SJCRH30 (cell line): ENCODE measurements at places on chromosomes 16 and 17.
A peak's percentile ranks its signal among the peaks of the same experiment; 100 is the strongest.

DNA sequence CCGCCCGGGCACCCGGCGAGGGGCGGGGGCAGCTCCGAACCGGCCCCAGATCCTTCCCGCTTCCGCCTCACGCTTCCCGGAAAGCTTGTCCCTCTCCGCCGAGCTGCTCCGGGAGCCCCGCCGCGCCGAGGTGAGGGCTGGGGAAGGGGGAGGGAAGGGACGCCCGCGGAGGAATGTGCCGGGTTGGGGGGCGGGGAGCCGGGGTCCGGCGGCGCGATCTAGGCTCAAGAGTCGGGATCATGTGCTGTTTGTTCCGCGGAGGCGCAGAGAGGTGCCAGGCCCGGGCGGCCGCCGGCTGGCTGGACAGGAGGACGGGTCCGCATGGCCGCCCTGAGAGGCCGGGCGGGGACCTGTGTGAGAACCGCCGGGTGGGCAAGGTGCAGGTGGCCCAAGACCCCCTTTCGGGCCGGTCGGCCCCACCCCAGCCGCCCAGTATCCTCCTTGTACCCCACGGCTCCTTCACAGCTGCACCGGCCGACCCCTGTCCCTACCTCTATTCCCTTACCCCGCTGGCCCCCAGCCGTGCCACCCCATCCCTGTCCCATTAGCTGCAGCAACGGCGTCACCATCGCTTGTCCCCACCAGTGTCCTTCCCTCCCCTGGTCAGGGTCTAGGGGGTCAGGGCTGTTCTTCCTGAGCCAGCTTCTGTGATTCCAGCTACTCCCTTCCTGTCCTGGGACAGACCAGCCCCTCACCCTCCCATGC, 429 bp downstream of the KIF1C start:
- no peak for DNase-seq

DNA sequence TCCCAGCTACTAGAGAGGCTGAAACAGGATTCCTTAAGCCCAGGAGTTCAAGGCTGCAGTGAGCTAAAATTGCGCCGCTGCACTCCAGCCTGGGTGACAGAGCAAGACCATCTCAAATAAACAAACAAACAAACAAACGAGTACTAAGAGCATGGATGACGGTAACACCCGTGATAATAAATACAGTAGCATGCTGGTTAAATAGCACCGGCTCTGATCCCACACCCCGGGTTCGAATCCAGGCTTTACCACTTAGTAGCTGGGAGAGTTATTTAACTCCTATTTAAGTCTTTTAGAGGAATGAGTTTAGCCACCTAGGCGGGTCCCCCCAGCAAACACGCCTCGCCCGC, 301 bp upstream of the METTL22 start:
- no peak for DNase-seq

GRCh38 chr16:57145046-57146021, 40.5 kb downstream of the PSME3IP1 start:
- DNase-seq, result no peak

GRCh38 chr17:6510321-6510977, 45.9 kb downstream of the PITPNM3 start:
- no peak for DNase-seq

DNA sequence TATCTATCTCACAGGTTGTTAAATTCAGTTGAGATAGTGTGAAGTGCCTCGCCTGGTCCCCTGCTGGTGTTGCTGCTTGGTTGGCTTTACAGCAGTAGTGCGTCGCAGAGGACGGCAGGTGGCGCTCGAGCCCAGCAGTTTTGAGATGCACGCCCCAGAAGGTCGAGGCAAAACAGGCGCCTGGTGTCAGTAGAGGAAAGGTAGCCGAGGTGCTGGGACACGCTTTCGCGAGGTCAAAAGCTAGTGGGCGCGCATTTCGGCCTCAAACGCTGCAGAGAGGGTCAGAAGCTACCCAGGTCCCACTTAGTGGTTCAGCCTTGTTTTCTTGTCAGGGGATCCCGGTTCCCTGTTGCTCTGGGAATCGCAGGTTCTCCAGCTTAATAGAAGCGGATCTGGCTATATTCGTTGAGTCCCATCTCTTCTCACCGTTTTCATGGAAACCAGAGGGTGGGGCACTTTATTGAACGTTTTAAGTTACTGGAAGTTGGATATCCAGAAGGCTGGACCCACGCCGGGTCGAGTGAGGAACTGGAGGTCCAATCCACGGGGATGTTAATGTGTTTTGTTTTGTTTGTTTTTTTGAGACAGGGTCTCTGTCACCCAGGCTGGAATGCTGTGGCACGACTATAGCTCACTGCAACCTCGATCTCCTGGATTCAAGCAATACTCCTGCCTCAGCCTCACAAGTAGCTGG, 10.3 kb upstream of the ZFP90 start:
- DNase-seq, result peak; percentile 68

DNA sequence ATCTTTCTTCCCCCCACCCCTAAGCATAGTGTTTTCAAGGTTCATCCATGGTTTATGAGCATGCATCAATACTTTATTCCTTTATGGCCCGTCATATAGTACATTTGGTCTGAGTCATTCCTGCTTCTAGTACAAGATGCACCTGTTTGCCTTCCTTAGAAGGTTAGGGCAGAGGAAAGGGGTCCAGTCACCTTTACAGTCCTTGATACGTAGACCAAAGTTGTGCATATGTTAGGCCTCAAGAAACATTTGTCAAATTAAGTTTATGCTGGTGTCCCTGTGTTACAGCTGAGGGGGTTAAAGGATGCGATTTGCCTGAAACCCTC, 1.4 kb downstream of the CYB5D2 start:
- DNase-seq, result no peak

DNA sequence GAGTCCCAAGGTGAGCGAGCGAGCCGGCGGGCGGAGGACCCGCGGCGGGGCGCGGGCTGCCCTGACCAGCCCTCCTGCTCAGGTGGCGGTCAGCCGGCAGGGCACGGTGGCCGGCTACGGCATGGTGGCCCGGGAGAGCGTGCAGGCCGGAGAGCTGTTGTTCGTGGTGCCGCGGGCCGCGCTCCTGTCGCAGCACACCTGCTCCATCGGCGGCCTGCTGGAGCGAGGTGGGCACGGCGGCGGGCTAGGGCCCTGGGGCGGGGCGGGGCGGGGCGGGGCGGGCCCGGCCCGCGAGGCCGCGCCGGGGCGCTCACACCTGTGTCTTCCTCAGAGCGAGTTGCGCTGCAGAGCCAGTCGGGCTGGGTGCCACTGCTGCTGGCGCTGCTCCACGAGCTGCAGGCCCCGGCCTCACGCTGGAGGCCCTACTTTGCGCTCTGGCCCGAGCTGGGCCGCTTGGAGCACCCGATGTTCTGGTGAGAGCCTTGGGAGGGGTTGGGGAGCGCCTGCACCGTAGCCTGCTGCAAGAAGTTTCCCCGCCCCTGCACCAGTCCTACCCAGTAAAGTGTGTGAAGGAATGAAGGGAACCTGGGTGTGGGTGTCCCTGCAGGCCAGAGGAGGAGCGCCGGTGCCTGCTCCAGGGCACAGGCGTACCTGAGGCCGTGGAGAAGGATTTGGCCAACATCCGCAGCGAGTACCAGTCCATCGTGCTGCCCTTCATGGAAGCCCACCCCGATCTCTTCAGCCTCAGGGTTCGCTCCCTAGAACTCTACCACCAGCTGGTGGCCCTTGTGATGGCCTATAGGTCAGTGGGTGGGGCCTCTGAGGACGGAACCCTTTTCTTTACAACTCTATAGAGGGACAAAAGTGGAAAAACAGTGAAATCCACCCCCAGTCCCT, 802 bp downstream of the SETD6 start:
- DNase-seq, result no peak

- peak; percentile 17 for DNase-seq
These were observed 22.1 kb downstream of the CEP112 start for GRCh38 chr17:66169839-66170238.

GRCh38 chr16:86064431-86065250, 165.7 kb downstream of the IRF8 start:
- no peak for DNase-seq

GRCh38 chr17:50598487-50598886, 36.2 kb upstream of the ABCC3 start:
- no peak for DNase-seq

GRCh38 chr17:44940768-44941167, 6.8 kb downstream of the KIF18B start:
- no peak for DNase-seq

GRCh38 chr17:49216953-49217650, 6.6 kb downstream of the ABI3 start:
- DNase-seq, result no peak

DNA sequence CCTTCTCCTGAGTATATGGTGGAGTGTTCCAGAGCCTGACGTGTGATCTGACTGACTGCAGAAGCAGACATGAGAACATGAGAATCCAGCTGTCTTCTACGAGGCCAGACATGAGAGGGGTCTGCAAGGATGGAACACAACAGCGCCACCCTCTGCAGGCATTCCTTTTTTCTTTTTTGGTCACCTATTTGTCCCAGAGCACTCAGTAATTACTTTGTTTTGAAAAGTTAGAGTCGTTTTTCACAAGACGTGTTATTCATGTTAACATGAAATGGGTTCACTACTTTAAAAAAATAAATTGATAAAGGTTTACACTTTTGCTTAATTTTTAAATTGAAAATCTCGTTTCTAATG, 43.8 kb upstream of the ATP2A3 start:
- DNase-seq, result no peak

DNA sequence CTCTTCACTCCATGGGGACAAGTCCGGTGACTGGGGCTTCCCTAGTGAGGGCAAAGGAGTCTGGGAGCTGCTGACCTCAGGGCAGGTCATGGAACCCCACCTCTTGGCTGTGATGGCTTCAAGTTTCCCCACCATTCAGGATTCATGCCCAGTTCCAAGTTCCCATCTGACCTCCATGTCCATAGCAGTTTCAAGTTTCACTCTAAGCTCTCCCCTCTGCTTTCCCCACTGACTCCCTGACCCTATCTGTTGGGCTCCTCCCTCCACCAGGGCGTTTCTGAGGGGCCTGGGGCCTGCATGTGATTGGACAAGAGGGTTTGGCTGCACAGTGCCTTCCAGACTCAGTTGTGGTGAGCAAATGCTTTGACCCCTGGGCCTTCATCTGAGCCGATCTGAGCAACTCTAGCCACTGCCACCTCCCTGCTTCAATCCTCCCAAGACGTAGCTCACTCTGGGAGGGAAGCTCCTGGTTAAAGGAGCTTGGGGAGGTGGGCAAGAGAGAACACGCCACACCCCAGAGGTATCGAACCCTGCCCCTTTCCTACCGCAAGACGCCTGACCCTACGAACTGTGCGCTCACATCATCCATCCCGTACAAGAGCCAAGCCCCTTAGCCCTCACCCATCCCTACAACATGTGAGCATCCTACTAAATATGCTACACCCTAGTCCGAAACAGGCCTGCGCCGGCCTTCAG, 8.3 kb downstream of the ZNF629 start:
- DNase-seq, result peak; percentile 58

DNA sequence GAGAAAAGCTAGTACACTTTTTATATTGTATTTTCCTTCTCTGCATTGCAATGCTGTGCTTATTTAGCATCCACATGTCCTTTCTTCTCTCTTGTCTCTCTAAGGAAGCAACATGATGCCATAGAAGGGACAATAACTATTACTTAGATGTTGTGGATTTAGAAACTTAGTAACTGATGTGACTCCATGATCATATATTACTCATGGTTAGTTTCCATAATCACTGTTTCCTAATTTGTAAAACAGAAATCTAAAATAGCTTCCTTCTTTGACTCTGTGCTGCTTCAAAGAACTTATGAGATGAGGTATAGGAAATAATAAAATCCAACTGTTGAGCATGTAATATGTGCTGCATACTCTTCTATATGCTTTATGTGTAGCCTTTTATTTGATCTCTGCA, 6.6 kb upstream of the ABCA5 start:
- DNase-seq, result no peak

GRCh38 chr16:63578791-63579190, 1542.6 kb upstream of the CDH8 start:
- DNase-seq, result no peak

- DNase-seq, result no peak
These were observed 5.9 kb downstream of the MLLT6 start for GRCh38 chr17:38710985-38711384.

GRCh38 chr16:73317321-73317857, 269.5 kb upstream of the ZFHX3 start:
- DNase-seq, result no peak

GRCh38 chr17:75601057-75601987, 13.7 kb downstream of the MYO15B start:
- DNase-seq, result peak; percentile 80

DNA sequence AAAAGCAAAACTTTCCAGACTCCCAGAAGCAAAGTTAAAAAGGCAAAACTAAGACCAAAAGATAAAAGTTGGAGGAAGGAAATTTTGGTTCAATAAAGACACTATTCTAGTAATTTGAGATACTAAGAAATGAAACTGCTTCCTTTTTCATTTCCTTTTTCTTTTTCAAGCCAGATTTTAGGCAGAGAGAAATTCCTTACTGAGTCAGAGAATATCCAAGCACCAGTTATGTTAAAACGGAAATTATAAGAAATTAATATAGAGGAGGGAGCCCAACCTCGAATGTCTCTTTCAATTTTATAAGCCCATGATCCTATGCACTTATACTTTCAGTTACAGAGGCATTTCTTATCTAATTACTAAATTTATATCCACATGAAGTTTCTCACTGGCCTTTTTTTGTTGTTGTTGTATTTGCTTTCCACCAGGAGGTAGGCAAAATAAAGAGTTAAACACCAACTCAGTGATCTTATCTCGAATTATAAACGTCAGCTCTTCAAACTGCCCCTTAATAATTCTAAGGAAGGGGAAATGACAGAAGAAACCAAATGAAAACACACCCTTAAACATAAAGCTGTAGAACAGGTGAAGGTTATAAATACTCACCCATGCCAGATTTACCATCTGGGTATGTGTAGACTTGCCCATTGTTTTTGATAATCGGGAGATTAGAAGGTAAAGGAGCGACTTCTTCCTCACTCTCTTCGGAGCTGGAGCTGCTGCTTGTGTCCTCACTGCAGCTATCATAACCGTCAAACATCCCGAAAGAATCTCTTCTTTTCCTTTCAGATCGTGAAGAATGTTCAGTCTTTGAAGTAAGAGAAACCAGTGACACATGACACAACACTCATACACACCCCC, 35.2 kb downstream of the MBTD1 start:
- DNase-seq, result no peak

- DNase-seq, result no peak
These were observed 5.5 kb downstream of the CREBBP start for GRCh38 chr16:3874794-3875692.

DNA sequence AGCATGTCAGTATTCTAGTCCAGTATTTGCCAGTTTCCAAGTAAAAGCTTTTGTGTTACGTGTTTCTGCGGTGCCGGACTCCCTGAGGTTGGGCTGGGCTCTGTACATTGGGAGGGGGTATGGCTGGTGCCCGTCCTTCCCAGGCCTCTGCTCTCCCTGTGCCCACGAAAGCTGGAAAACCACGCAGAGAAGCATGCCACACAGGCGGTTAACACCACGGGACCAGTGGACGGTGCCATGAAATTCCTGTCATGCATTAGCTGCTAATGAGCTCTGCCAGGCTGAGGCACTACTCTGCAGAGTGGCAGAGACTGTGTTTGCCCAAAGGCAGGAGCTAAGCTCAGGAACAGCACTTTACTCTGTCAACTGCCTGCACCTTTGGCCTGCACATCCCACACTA, 8.1 kb downstream of the SMIM5 start:
- DNase-seq, result no peak

GRCh38 chr16:35752773-35753558, 2293.6 kb downstream of the TP53TG3F start:
- DNase-seq, result no peak
